ENCODE measurements at places on chromosomes 7 and 10. TPM values are rescaled to one million over a fixed set of nuclear protein-coding genes. Genes with fewer than 3 reads are reported as not detected.

The PTPRZ1 gene
- total RNA-seq = not detected

The NRAP gene
- total RNA-seq = not detected

The MEPCE gene
- 70.3 TPM for total RNA-seq

The EMX2 gene
- total RNA-seq = not detected

The LRRC4 gene
- total RNA-seq = 0.13 TPM

The MYH16 gene
- total RNA-seq = not detected

The CLCN1 gene
- not detected for total RNA-seq

The THSD7A gene
- not detected for total RNA-seq

The SEMA3D gene
- total RNA-seq = not detected

The GPR37 gene
- not detected for total RNA-seq

The FOXI2 gene
- total RNA-seq = not detected

The TWNK gene
- 42.0 TPM for total RNA-seq

The PUS7 gene
- total RNA-seq = 39.9 TPM

The CUBN gene
- total RNA-seq = 0.59 TPM

The AEBP1 gene
- 12.9 TPM for total RNA-seq

The FGL2 gene
- 2.1 TPM for total RNA-seq

The NRP1 gene
- 1.9 TPM for total RNA-seq

The ATRNL1 gene
- total RNA-seq = 0.17 TPM

Measured in activated CD8-positive, alpha-beta memory T cell treated with anti-CD3 and anti-CD28 coated beads for 36 hours (primary cell).